T1000 (cell line): ENCODE measurements at places on chromosomes 5 and 9.

- no peak for DNase-seq
Observed at GRCh38 chr9:137721479-137721878, 102.7 kb downstream of the EHMT1 start.

GRCh38 chr9:20238921-20239320 lies 383.4 kb downstream of the MLLT3 start:
- DNase-seq = no peak

GRCh38 chr9:64773491-64773931 lies 511.5 kb downstream of the FOXD4L5 start:
- no peak for DNase-seq

GRCh38 chr9:121452085-121452484 lies 47.6 kb downstream of the GGTA1 start:
- no peak for DNase-seq

DNA sequence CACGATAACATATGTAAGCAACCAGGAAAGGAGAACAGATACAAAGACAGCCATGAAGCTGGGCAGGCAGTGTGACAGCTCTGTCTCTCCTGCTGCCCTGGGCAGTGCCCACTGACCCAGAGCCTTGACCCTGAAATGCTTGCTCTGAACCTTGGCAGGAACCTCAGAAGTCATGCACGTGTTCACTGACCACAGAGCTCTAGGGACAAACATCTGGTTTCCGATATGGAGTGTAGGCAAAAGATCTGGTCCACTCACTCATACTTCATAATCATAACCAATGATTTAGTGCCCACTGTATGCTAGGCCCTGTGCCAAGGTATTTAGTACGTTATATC lies 102.6 kb downstream of the FSTL4 start:
- DNase-seq = no peak
